ENCODE measurements at places on chromosomes 5 and 9.

DNA sequence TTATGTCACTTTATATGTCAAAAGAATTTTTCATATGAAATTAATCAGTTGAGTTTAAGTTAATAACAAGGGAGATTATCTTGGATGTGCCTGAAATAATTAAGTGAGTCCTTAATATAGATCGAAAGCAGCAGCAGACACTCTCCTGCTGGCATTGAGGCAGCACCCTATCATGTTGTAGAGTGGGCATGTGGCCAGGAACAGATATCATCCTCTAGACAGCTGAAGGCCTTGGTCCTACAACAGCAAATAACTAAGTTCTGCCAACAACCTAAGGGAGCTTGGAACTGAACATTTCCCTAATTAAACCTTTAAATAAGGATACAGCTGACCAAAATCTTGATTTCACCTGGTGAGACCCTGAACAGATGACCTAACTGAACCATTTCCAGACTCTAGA, 25.8 kb upstream of the UGT3A1 start:
- no peak for DNase-seq

GRCh38 chr5:127933348-127933747, 150.2 kb upstream of the SLC12A2 start:
- DNase-seq, result no peak

DNA sequence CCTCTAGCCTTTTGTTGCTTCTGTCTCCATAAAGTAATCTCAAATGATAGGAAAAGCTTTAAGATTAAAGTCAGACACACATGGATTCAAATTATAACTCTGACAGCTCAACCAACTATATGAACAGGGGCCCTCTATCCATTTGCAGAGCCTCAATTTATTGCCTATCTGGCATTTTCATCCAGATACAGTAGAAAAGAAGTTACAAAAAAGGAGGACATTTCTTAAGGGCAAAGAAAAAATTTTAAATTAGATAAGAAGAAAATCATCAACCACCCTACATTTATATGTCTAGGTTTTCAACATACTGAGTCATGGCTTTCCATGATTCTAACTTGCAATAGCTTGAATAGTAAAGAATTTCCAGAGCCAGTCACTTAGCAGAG, 567.2 kb downstream of the CAAP1 start:
- no peak for DNase-seq

DNA sequence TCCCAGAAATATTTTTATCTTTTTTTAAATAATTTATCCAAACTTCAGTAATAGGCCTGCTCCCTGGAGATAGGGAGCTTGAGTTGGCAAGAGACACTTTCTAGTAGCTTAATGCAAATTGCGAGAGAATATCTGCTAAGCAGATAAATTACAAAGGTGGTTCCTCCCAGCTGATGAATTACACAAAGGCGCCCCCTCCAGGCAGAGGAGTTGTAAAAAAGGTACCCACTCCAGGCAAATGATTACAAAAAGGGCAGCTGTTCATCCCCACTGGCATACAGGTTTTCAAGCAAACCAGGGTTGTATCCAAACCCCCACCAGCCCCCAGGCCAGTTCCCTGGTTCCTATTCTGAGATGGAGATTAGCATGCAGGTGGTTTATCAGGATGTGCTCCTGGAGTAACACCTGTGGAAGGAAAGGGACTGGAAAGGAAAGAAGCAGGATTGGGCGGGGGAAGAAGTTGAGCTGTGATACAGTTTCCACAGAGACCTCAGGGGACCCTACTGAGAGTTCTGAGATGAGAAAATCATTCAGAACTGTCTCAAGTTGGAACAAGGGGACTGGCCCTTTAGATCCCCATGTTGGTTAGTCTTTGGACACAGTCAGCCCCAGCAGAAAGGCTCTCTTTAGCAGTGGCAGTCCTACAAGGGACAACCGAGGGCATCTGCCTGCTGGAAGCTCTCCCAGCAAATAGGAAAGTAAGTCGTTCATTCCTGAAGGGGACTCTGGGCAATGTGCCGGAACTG, 25.5 kb downstream of the ESM1 start:
- DNase-seq, result no peak

- DNase-seq, result no peak
These were observed 134.5 kb downstream of the ALDH1A1 start for GRCh38 chr9:72818385-72818784.

- no peak for DNase-seq
These were observed 23.5 kb downstream of the HNRNPH1 start for GRCh38 chr5:179599973-179600372.

GRCh38 chr5:15502208-15502607, 2.2 kb downstream of the FBXL7 start:
- DNase-seq, result no peak
